ENCODE measurements at places on chromosomes 6 and 20.
A peak's percentile ranks its signal among the peaks of the same experiment; 100 is the strongest.

GRCh38 chr6:17589406-17590096 is 10.6 kb upstream of the FAM8A1 start:
- no peak for DNase-seq

- no peak for DNase-seq
Observed at GRCh38 chr6:88573561-88573960, 389.9 kb downstream of the RNGTT start.

DNA sequence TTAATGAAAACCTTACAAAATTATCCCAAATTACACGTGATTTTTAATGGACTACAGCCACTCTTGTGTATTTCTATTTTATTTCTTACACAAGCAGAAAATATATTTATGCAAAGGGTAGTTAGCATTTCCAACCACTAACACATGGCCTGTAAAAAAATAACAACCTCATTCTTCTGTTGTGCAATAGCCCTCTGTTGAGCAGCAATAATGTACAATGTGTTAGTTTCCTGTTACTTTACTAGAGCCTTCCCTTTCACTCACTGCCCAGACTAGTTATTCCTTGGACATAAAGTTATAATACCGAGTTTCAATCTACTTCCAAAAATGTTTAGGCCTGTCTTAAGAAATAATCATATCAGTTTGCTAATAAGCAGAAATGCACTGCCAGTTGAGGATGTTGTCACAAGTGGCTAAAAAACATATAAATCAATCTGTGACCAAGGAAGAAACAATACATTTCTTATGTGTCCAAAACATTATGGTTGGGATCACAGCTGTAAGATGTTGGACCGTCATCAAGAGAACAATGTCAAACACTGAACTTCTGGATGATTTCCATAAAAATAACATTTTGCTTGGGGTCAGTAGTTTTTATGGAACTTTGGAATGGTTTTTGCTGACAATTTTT is 73.6 kb upstream of the RNF146 start:
- no peak for DNase-seq

- no peak for DNase-seq
Observed at GRCh38 chr6:113447088-113447831, 409.9 kb upstream of the MARCKS start.

GRCh38 chr20:62624719-62625453 is 17.4 kb upstream of the SLCO4A1 start:
- no peak for DNase-seq

GRCh38 chr6:161401587-161402309 is 127.9 kb upstream of the AGPAT4 start:
- DNase-seq: no peak

DNA sequence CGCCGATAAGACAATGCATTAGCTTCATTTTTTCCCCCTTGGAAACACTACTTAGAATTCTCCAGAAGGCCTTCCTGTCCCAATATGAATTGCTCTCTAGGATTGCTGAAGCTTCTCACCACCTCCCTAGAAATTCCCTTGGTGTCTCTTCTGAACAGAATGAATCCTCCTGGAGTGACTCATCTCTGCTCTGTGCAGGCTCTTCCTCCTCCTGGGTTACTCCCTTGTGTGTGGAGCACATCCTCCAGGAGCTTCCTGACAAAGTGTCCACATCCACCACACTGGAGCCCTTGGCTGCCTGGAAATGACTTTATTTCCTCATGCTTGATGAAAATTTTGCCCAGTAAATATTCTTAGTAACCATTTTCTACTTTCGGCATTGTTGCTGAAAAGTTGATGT is 54.4 kb downstream of the DTNBP1 start:
- no peak for DNase-seq

DNA sequence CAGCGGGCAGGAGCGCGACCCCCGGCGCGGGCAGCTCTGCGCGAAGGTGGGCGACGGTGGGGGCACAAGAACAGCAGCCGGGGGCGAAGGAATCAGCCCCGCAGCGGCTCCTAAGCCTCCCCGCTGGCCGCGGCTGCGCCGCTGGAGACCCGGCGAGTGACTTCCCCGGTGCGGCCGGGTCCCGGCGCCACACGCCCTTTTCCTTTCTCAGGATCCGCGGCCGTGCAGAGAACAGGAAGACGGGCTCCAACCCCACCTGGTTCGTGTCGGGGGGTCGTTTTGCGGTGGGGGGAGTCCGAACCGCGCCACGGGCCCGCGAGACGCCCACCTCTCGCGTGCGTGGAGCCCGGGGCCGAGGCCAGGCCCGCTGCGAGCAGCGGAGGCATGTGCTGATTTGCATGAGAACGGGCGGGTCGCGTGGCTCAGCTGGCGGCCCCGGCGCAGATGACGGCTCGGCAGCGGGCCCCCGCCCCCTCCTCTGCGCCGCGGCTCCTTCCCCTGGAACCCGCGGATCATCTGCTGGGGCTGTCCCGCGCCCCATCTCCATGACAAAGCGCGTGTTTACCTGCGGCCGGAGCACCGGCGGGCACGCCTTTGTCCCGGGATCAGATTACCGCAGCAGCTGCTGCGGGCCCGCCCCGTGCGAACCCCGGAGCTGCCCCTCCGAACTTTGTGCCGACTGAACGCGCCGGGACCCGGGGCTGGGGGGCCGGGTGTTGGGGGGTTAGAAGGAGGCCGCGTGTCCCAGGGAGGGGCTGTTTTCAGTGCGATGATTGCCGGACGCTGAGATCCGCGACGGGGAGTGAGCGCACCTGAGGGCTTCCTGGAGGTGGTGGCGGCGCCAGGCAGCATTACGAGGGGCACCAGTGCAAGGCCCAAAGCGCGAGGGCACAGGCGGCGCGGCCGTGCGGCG is 4.9 kb upstream of the DLL1 start:
- DNase-seq: peak; percentile 67

DNA sequence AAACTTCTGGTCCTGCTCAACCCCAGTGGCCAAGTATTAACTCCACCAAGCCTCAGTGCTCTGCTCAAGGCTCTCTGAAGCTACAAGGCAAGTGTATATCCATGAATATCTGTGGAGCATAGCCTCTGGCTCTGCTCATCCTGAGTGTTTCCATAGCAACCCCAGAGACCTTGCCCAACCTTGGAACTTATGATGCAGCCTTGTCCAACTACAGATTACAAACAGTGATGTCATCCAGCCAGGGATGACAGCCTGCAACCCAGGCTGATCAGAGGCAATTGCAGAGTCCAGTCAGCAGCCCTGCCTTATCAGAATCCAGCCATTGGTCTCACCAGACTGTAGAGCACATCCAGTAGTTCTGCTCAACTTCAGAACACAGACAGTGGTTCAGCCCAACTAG is 65.5 kb upstream of the SPACA1 start:
- no peak for DNase-seq

DNA sequence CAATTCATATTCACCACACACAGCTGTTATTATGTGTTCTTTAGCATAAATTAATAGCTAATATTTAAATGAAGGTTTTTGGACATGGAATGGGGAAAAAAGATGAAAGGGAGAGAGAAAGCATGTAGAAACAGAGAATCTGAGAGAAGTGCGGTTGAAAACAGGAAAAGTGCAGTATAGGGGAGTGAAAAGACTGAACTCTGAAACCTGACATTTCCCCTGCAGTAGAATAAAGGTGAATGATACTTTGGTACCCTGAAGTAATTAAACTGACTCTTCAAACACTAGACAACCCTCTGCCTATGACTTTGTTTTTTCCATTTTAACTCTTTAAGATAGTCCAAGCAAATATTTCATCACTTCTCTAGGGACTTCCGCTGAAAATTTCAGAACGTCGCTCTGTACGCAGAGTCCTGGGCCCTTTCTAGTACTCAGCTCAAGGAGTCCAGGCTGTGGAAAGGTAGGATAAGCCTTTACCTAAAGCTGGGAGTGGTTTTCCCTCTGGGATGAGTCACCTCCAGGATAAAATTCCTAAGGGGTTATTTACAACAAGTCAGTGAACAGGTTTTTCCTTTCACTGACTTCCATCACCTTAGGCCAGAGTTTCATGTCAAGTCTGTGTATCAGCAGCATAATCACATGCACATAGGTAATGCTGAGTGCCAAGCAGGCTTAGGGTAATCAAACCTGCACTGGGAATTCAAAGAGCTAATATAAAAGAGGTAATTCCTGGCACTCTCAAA is 614.5 kb downstream of the PKHD1 start:
- DNase-seq: no peak

DNA sequence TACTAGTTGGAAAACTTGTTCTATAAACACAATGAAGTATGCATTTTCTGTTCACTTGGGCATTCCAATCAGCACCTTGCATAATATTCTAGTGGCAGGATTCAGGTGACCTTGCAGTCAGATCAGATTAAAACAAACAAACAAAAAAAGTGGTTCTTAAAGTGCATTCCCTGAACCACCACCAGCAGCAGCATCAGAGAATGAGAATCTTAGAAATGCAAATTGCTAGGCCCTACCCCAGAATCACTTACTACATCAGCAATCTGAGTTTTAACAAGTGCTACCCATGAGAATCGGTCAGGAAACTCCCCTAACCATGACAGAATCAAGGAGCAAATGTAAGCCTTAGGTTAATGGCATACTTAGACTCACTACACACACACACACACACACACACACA is 41.7 kb downstream of the SNAP25 start:
- no peak for DNase-seq

- no peak for DNase-seq
Observed at GRCh38 chr6:113289166-113289565, 568.0 kb upstream of the MARCKS start.

DNA sequence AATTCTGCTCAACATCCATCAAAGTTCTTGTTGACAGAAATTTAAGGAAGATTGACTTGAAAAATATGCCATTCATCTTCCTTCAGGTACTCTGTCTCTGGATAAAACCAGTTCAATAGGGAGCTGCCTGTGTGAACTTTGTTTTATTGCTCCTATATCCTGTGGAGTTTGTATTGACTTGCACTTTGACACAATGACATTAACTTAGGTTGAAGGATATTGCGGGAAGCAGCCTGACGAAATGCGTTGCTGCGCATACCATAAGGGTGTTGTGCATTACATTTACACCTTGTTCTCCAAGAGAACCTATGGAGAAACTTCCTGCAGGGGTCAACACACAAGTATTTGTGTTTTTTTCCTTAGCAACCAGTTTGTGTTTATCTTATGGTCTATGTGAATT is 185.4 kb upstream of the GRIK2 start:
- no peak for DNase-seq

GRCh38 chr20:39381595-39381994 is 419.5 kb downstream of the DHX35 start:
- DNase-seq: no peak

DNA sequence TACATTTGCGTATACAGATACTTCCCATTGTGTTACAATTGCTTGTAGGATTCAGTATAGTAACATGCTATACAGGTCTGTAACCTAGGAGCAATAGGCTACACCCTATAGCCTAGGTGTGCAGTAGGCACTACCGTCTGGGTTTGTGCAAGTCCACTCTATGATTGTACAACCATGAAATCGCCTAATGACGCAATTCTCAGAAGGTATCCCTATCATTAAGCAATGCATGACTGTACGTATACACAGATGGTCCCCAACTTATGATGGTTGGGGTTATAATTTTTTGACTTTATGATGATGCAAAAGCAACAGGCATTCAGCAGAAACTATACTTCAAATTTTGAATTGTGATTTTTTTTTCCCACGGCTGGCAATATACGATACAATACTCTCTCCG is 458.2 kb upstream of the NOX3 start:
- DNase-seq: no peak

- DNase-seq: no peak
Observed at GRCh38 chr6:162562041-162562440, 165.5 kb downstream of the PRKN start.

- no peak for DNase-seq
Observed at GRCh38 chr20:59580146-59580946, 24.0 kb upstream of the PHACTR3 start.

DNA sequence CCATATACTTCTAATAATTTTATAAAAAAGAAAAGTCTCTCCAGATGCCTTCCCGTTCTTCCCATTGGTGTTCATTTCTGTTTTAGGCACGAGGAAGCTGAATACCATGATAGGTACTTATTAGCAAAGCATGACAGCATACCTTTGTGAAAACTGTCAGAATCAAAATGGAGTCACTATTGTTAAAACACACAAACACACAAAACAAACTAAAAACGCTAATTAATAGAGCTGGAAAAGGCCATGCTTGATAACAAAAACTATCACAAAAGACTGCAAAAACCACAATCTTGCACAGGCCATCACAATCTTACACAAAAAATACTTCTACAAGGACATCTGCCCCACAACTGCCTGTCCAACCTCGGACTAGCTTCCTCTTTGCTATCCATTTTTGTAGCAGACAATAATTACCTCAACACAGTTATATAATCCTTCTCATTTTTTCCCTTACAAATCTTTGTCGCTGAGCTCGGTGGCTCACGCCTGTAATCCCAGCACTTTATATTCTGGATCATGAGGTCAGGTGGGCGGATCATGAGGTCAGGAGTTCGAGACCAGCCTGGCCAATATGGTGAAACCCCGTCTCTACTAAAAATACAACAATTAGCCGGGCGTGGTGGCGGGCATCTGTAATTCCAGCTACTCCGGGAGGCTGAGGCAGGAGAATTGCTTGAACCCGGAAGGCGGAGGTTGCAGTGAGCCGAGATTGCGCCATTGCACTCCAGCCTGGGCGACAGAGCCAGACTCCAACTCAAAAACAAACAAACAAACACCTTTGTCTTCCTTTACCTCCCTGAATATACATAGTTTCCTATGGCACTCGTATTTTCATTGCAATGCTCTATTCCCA is 3.2 kb upstream of the ABT1 start:
- DNase-seq: no peak

DNA sequence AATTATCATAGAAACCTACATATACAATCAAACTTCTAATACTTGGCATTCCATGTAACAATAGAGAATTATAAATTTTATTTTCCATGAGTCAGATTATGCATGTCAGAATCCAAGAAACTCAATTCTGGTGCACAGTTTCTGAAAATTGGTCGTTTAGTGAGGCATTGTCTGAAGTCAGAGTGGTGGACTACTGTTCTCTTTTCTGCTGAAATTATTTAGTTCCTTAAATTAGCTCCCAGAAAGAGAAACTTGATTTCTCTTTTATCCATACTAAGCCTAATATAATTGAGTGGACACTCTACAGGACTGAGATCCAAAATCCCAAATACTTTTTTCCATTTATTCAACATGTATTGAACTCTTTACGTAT is 265.5 kb downstream of the ALDH8A1 start:
- no peak for DNase-seq

DNA sequence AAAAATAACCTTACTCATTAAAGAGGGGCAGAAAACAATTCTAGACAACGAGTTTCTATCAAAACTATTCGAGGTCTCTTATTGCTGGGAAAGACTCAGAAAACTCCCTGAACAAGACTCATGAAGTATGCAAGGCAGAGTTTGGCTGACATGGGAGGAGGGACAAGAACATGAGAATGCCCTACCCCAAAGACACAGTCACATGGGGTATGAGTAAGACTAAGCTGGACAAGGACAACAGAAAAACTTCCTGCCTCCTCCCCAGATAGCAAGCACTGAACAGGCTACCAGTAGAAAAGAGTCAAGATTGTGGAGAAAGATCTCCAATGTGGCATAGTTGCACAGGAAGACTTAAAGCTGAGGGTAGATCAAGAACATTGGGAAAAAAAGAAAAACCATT is 39.7 kb upstream of the PHIP start:
- no peak for DNase-seq

- no peak for DNase-seq
Observed at GRCh38 chr6:149897015-149897697, 757 bp downstream of the RAET1E start.

- no peak for DNase-seq
Observed at GRCh38 chr6:140773276-140773675, 1359.4 kb upstream of the GJE1 start.

- no peak for DNase-seq
Observed at GRCh38 chr20:59154317-59155013, 9.2 kb upstream of the ZNF831 start.

GRCh38 chr6:111669326-111669725 is 63.6 kb upstream of the TRAF3IP2 start:
- no peak for DNase-seq

GRCh38 chr20:21397341-21398108 is at the start of gene NKX2-4:
NKX2-4 (minus strand) TSS chr20:21397526; CDS start chr20:21397399, 127 bp downstream.
- no peak for DNase-seq
